ENCODE measurements at places on chromosomes 1 and 21.

DNA sequence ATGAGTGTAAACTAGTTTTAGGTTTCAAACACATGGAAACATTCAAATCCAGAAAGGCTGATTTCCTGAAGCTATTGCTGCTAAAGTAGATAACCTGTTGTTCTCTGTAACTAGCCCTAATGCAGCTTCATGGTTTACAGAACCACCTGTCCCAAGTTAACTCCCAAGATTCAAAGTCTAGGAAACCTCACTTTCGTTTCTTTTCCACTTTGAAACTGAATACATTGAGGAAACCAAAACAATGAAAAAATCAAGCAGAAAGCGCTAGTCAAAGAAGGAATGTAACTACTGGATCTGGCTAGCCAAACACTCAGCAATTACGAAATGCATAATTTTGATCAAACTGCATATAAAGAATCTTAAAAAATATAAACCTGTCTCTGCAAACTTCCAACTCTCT, 17.8 kb downstream of the SLC16A1 start:
- no peak for DNase-seq

DNA sequence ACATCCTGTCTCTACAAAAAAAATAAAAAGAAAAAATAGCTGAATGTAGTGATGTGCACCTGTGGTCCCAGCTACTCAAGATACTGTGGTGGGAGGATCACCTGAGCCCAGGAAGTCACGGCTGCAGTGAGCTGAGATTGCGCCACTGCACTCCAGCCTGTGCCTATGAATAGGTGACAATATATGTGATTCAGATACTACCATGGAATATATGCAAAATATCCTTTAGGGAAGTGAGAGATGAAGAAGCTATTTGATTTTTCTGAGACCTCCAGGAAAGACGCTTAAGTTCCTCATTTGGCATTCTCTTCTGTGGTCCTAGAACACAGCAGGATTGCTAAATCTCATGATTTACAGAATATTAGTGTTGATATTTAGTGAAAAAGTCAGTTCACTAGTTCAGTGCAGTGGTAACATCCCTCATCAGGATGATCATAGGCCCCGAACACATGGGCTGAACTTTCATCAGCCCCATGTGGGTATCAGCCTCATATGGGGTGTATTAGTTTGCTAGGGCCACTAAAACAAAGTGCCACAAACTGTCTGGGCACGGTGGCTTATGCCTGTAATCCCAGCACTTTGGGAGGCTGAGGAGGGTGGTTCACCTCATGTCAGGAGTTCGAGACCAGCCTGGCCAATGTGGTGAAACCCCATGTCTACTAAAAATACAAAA, 6.0 kb upstream of the VASH2 start:
- no peak for DNase-seq

DNA sequence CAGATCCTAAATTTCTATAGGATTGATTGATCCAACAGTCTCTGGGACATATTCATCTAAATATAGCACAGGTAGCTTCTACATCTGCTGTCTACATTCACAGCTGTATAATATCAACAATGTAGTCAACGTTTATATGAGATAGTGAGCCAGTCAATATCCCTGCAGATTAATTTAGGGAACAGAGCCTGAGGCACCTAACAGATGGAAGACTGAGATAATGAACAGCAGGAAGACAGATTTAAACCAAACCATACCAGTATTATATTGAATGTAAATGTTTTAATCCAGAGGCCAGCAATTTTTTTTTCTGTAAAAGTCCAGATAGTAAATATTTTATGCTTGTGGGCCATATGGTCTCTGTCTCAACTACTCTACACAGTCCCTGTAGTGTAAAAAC, 2072.4 kb downstream of the MRPL39 start:
- no peak for DNase-seq

GRCh38 chr1:52359676-52360594, 6.1 kb downstream of the CC2D1B start:
- no peak for DNase-seq

- no peak for DNase-seq
Observed at GRCh38 chr1:96553811-96554210, 167.8 kb upstream of the PTBP2 start.

DNA sequence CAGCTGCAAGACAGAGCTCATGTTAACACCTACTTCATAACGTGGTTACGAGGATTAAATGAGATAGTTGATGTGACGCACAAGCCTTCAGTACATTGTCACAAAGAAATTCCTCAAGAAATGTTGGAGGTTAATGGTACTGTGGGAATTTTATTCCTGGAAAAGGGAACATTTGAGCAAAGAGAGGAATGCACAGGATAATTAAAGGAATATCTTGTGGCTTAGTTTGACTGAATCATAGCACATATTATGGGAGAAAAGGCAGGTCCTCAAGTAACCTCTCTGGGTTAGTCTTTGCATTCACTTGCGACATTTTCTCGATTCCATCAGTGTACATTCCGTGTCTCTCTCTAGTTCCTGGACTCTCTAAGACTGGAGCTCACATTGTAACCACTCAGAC, 300.2 kb upstream of the DUSP10 start:
- no peak for DNase-seq

DNA sequence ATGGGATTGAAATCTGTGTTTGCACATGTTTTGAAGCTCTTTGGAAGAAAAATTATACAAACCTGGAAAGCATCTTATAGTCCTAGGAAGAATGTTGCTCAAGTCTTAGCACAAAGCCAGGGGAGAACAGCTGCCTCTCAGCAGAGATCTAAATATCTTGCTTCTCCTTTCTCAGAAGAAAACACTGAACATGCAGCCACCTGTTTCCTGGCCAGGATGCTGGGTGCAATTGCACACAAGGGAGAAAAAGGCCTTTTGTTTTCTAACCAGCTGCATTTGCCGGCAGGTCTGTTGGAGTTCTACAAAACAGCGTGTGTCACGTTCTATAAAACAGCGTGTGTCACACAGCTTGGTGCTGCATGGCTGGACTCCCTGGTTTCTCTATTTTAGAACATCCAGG, 259.6 kb upstream of the PLD5 start:
- no peak for DNase-seq

DNA sequence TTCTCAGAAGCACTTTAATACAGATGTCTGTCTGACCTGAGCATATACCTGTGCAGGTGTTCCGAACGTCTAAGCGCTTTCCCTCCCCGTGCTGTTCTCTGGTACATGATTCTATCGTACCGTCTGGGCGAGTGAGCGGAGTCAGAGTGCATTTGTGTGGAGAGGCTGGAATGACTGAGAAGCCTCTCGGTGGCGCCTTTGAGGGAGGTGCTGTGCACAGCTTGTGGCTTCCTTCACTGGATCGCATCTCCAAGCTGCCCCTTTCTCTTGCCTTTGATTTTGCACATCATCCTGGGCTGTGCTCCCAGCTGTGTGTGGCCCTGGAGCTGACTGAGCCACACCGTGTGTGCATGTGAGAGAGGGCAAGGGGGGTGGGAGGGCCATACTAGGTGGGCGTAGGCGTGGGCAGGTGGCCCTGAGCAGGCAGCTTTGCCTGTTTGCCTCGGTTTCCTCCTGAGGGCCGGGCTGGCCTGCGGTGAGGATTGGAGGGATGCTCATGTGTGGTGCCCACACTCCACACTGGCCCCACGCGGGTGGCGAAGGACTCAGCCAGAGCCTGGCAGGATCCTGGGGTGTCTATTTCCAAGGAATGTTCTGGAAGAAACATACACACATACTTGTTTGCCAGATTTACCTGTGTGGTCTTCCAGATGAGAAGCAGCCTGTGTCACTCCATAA, 105.3 kb downstream of the ADARB1 start:
- no peak for DNase-seq

- DNase-seq, result no peak
Observed at GRCh38 chr1:150575518-150576366, 3.7 kb downstream of the MCL1 start.

DNA sequence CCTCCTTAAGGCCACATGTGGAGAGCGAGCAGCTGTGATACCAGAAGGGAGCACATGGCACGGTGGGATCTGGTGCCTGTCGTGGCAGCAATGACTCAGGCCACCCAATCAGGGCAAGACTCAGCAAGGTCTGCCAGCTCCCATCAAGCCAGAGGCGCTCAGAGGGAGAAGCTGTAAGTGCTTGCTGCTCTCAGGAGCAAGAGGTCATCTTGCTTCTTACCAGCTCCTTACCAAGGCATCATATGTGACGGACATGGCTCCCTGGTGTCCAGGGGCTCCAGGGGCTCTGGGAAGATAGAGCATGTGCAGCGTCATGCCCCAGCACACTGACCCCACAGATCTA, 72.9 kb downstream of the ITPKB start:
- no peak for DNase-seq

- DNase-seq, result no peak
Observed at GRCh38 chr1:227349967-227350366, 31.7 kb upstream of the CDC42BPA start.

GRCh38 chr1:19462781-19463503, 22.4 kb downstream of the CAPZB start:
- DNase-seq, result no peak

DNA sequence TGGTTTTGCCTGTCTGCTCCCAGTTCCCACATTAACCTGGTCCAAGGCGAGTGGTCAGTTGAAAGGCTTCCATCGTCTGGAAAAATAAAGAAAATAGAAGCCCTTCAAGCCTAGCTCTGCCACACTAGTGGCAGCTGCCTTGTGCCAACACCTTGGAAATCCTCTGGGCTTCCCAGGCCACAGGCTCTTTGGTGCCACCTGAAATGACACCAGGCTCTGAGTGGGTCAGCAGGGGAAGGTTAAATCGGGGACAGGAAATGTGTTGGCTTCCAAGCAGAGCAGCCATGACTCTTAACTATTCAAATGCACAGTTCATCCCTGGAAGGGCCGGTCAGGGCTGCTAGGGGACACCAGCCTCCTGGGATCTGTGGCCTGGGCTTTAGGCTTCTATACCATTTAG, 558.7 kb downstream of the MATN1 start:
- no peak for DNase-seq

- DNase-seq, result no peak
Observed at GRCh38 chr1:40958210-40958609, 21.3 kb upstream of the CTPS1 start.

- DNase-seq, result no peak
Observed at GRCh38 chr1:3020263-3020909, 881 bp upstream of the ACTRT2 start.

DNA sequence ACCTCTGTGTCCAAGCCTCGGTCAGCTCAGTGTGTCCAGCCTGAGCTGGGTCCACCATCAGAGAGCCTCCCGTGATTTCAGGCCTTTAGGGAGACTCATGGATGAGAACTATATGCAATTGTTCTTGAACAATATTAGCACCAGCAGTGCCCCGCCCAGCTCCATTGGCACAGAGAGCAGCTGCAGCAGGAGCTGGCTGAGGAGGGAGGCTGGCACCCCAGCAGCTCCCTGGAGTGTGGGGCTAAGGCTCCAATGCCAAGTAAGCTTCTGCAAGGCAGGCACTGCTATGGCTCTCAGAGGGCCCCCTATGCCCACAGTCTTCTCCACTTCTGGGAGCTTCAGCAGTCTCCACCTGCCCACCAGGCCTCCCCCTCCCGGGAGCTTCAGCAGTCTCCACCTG, 593.3 kb downstream of the MATN1 start:
- no peak for DNase-seq

- no peak for DNase-seq
Observed at GRCh38 chr21:33058527-33058926, 11.4 kb upstream of the OLIG1 start.

GRCh38 chr1:60415696-60416095, 342.1 kb upstream of the C1orf87 start:
- no peak for DNase-seq

DNA sequence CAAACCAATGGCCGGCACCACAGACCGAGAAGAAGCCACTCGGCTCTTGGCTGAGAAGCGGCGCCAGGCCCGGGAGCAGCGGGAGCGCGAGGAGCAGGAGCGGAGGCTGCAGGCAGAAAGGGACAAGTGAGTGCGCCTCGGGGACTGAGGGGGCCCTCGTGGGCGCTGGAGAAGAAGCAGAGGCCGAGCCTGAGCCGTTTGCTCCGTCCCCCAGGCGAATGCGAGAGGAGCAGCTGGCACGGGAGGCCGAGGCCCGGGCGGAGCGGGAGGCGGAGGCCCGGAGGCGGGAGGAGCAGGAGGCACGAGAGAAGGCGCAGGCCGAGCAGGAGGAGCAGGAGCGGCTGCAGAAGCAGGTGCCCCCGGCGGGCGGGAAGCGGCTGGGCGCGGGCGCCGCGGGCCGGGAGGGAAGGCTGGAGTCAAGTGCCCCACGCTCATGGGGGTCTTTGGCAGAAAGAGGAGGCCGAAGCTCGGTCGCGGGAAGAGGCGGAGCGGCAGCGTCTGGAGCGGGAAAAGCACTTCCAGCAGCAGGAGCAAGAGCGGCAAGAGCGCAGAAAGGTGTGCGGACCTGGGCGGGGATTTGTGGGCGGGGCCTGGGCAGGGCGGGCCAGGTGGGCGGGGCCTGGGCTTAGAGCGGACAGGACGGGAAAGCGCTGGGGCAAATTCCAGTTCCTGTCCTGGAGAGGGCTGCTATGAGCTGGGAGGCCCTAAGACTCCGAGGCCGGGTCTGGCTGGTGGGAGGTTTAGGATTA, 22.7 kb downstream of the MAP7D1 start:
- no peak for DNase-seq

GRCh38 chr1:70738624-70739023, 309.0 kb downstream of the PTGER3 start:
- DNase-seq, result no peak

DNA sequence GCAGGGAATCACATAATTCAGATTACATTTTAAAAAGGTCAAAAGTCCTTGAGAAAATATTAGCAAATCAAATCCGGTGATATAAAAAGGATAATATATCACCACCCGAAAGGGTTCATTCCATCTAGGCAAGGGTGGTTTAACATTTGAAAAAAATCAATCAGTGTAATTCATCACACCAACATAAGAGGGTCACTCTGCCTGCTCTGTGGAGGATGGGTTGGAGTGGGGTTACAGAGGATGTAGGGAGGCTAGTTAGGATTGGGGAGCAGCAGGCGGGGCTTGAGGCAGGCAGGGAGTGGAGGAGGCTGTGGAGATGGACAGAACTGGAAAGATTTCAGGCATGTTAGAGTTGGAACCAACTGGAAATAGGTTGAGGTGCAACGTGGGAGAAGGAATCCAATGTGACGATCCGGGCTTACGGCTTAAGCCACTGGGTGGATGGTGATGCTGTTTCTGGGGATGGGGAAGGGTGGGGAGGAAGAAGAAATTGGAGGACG, 12.5 kb downstream of the ADORA1 start:
- DNase-seq, result no peak

DNA sequence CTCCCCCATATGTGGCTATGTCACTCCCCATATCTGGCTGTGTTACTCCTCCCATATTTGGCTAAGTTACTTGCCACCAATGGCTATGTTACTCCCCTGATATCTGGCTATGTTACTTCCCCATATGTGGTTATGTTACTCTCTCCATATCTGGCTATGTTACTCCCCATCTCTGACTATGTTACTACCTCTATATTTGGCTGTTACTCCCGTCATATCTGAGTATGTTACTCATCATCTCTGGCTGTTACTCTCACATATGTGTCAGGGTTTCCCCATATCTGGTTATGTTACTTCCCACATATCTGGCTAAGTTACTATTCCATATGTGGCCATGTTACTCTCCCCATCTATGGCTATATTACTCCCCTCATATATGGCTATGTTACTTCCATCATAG, 50.3 kb upstream of the MAP10 start:
- DNase-seq, result no peak

- no peak for DNase-seq
Observed at GRCh38 chr1:9149837-9150581, 21.1 kb upstream of the GPR157 start.

All from NCI-H2227 treated with DMSO at 0.1 percent for 48 hours (cell line).